H9 (cell line): ENCODE measurements at places on chromosomes 1 and 21. TPM values are rescaled to one million over a fixed set of nuclear protein-coding genes. Genes with fewer than 3 reads are reported as not detected.

DNA sequence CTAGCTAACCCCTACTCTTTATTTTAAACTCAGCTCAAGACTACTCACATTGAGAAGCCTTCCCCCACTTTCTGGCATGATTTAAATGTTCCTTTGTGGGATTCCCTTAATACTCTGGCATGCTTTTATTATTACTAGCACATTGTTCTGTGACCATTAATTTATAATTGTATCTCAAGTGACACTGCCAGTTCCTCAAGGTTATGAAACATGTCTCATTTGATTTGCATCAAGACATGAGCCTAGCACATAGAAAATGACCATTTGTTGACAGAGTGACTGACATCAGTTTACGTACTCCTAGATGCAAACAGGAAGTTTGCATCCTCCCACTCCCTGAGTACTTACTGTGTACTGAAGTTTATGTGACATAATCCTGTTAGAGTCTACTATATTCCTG is 15.2 kb downstream of the RGS4 start:
- DNase-seq = no peak

GRCh38 chr21:43667191-43667904 is 8.0 kb downstream of the RRP1B start:
- DNase-seq = no peak

DNA sequence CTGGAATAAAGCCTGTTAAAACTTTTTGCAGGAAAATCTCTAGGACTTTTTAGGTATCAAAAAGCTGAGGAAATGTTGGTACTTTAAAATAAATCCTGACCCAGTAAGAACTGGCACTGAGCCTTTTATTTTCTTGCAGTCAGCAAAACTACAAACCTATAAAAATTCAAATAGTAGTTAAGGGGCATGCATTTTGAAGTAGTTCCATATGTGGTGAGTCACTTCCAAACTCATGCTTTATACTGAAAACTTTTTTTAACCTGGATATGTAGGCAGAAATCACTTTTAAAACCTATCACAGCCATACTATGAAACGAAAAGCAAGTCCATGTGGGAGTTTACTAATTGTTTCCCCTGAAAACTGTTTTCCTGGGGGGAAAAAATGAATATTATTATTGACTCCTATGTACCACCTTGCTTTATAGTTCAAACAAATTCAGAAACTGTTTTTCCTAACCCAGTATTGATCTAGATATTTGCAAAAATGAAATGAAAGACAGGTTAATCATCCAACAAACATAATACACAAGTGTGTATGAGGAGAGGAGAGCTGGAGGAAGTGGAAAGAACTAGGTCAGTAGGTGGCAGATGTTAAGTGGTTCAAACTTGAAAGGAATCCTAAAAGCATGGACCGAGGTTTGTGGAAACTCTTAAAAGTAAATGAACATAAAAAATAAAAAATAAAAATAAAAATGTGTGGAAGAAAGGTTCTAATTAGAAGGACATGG is 30.5 kb downstream of the NRIP1 start:
- DNase-seq = no peak

- no peak for DNase-seq
These were observed 258.7 kb upstream of the DMRTA2 start for GRCh38 chr1:50681931-50682330.

Gene HSD3B1
- total RNA-seq = not detected in 2 replicates
